ENCODE measurements at places on chromosomes 13 and 19.

DNA sequence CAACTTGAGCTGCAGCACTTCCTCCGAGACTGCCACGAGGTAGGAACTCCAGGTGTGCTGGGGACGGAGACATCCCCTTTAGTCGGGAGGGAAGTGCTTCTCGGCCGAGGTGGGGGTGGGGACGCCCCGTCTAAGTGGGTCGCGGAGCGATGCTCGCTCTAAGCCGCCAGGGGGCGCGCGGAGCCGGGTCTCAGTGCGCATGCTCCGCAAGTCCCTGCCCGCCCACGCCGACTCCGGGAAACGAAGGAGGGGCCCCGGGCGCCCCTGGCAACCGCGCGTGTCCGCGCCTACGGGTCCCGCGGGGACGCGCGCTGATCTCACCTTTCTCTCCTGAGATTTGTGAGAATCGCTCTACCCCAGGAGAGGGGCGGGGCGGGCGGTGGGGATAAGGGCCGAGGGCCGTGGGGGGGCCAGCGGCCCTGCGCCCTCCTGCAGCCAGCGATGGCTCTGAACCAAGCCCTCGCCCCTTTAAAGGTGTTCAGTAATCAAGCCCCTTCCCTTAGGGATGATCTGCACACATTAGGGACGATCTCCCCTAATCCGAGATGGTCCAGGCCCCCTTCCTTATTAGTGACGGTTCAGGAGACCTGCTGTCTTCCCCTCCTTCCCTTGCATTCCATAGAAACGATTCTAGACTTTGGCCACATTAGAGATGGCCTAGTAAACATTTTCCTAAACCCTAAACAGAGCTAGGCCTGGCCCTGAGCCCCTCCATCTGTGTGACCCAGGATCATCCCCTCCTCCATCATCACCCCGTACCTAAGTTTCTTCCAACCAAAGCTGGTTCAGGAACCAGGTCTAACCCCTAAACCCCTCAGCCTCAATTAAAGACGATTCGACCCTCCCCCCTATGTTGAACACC lies 47.3 kb upstream of the SHKBP1 start:
- DNase-seq, result peak; percentile 92

GRCh38 chr13:38309397-38309796 lies 40.3 kb upstream of the UFM1 start:
- DNase-seq, result no peak

DNA sequence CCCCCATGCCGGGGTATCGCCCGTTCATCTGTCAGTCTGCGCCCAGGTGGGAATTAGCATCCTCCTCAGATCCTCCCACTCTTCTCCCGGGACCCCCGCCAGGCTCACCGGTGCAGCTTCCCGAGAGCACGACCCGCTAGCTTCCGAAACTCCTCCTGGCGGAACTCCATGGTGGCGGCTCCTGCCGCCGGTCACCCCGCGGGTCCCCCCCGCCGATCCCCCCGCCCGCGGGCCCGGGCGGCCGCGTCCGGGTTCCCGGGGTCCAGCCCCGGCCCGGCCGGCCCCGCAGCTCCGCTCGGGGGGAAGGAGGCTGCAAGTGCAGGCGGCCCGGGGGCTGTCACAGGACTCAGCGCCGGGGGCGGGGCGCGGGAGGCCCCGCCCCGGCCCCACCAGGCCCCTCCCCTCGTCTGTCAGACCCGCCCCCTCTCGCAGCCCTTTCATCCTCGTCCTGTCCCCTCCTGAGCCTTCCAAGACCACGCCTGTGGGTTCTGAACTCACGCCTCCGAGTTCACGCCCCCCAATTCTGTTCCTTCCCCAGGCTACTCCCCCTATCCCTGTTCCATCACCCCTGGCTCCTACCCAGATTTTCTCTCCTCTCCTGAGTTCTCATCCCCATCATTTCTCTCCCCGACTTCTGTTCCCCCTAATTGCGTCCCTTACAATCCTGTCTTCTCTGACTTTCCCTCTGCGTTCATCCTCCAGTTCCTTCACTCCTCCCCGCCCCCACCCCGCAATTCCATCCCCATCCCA lies at the start of gene SLC17A7:
SLC17A7 (minus strand) TSS at position 318 of the 750 bp plus-strand sequence; CDS start at position 170, 148 bp downstream.
- peak; percentile 82 for DNase-seq

DNA sequence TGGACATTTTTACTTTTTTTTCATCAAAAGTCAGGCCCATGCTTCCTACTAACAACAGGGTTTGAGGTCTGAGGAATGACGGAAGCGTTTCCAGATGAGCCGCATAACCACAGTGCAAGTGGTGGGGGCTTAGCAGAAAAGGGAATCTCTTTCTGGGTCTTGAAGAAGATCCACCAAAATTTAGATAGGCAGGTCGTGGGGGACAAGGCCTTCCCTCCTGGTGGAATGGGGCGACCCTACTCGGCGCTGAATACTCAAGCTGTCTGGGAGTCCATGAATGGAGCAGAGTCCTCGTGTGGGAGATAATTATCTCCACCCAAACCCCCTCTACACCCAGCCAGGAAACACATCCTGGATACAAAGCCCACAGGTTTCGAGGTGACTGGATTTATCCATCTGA lies 36.9 kb downstream of the CARS2 start:
- DNase-seq, result no peak

DNA sequence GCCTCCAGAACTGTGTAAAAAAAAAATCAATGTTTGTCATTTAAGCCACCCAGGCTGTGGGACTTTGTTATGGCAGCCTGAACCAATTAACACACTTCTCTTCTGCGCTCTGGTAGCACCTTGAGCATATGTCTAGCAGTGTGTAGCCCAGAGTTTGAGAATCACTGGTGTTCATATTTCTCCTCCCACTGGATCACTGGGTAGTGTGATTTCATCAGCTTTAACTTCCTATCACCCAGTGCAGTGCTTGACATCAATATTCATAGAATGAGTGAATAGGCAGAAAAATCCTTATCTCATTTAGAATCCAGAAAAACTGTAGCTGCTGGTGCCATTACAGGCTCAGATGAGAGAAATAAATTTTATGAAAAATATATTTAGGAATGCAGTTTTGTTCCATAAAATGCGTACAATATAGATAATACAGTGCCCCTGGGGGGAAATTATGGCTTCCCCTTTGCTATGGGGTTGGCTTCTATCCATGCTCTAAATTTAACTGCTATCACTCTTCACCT lies 30.7 kb upstream of the WASF3 start:
- no peak for DNase-seq

- DNase-seq, result peak; percentile 69
These were observed 2.0 kb upstream of the USF2 start for GRCh38 chr19:35266520-35267352.
